ENCODE measurements at places on chromosomes 12 and 14.

DNA sequence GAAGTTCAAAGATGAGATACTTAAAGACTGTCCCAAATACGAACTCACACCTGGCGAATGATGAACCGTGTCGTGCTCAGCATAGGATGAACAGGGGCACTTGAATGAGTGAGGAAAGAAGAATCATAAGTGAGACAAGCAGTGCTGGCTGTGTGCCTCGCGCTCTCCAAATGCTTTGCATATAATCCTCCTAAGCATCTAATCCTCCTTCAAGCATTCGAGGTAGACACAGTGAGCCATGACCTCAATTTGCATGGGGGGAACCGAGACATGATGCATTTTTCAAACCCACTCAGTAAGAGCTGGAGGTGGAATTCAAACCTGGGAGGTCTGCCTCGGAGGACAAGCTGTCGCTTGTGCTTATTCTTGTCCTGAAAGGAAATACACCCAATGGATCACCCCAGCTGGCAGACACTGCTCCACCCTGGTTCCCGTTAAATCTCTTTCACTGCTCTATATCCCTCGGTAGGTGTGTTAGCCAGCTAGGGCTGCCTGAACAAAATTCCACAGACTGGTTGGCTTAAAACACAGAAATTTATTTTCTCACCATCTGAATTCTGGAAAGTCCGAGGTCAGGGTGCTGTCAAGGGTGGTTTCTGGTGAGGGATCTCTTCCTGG is 274.0 kb downstream of the SLC15A4 start:
- no peak for DNase-seq

GRCh38 chr12:65100140-65100539 is 21.0 kb downstream of the WIF1 start:
- DNase-seq: no peak

- DNase-seq: no peak
Measured at GRCh38 chr14:35750202-35750904, 58.7 kb downstream of the RALGAPA1 start.

DNA sequence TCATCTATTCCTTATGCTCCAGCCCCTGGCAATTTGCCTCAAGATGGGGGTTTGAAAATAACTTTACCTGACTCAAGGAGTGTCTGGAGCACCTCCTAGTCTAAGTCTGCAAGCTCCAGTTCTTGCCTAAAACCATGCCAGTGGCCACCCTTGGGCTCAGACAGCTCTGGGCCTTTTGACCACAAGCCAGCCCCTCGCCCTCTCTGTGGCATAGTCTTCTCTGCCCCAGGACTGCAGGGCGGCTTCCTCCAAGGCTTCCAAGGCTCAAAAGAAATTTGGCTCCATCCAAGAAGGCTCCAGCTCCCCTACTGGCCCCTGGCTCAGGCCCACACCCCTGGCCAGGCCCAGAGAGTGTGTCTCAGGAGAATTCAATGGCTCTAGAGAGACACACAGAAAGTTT is 14.8 kb downstream of the ACVRL1 start:
- DNase-seq: no peak

- DNase-seq: no peak
Measured at GRCh38 chr14:23449314-23449713, 13.9 kb upstream of the MYH7 start.

DNA sequence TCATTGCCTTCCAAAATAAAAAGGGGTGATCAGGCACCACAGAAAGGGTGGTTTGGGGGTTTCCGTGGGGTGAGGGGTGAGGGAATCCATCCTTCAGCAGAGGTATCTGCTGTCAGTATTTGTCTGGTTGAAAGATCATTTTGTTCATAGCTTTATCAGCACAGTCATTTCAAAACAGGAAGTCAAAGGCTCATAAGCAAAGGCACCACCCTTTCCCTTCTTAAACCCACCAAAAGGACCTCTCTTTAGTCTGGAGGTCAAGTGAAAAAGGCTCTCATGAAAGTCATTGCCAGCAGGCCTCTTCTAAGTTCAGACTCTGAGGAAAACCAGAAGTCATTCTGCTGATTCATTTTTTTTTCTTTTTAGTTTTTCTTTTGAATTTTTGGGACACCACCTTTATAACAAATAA is 6.2 kb downstream of the CHST11 start:
- no peak for DNase-seq

DNA sequence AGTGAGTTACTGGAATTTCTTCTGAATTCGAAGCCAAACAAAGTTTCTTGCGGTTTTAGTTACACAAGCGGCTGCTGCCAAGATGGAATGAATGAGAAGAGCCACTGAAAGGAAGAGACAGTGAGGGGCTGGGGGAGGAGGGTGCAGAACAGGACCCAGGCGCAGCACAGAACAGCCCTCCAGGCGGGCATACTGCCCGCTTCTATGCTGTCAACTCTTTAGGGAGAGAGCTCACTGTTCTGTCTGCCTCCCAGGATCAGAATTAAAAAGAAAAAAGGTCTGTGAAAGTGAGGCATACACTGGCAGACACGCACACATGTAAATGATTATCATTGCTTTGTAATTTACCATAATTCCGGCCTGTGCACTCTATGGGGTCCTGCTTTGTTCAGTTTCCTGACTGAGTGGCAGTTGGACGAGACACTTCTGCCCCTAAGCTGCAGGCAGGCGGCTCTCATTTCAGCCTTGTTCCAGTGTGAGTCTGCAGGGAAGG is 231.6 kb downstream of the CACNA1C start:
- DNase-seq: peak; percentile 54

GRCh38 chr14:38989922-38990546 is 113.0 kb downstream of the SEC23A start:
- DNase-seq: no peak

DNA sequence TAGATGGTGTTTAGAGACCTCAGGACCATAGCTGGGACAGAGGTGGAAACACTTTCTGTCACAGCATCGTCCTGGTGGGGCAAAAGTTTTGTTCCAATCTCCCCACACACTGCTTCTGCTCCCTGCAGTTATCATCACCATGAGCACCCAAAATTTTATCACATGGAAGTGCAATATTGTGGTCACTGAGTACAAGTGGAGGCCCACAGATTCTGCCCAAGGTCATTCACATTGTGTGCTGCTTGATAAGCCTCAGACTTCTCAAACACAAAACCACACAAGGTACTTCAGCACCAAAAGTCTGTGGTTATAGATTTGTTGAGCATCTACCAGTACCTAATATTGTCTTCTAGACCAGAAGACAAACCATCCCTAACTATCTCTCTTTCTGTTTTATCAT is 554 bp upstream of the KRT77 start:
- DNase-seq: no peak

- no peak for DNase-seq
Measured at GRCh38 chr12:29563636-29564035, 66.2 kb upstream of the OVCH1 start.

- peak; percentile 87 for DNase-seq
Measured at GRCh38 chr12:110917467-110917866, 2.9 kb downstream of the MYL2 start.

DNA sequence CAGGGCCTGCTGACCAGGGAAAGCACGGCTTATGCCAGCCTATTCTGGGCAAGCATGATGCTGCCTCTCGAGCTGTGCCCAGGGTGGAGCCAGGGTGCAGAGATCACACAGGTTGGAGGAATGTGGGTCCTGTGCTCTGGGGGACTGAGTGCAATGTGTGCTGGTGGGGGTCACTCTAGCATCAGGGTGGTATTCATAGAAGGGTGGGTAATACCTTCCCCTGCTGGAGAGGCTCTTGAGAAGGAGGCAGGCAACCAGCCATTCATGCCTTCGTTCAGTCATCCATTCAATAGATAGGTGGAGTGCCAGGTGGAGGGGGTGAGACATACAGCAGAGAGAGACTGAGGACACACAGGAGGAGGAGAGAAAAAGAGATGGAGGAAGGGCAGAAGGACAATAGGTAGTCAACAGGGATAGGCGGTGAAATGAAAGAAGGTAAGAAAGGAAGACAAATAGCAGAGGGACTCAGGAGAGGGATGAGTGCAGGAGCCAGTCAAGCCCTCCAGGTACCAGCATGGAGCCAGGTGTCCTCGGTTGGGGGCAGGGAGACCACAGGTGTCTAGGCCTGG is 5.2 kb upstream of the ZNF385A start:
- no peak for DNase-seq

DNA sequence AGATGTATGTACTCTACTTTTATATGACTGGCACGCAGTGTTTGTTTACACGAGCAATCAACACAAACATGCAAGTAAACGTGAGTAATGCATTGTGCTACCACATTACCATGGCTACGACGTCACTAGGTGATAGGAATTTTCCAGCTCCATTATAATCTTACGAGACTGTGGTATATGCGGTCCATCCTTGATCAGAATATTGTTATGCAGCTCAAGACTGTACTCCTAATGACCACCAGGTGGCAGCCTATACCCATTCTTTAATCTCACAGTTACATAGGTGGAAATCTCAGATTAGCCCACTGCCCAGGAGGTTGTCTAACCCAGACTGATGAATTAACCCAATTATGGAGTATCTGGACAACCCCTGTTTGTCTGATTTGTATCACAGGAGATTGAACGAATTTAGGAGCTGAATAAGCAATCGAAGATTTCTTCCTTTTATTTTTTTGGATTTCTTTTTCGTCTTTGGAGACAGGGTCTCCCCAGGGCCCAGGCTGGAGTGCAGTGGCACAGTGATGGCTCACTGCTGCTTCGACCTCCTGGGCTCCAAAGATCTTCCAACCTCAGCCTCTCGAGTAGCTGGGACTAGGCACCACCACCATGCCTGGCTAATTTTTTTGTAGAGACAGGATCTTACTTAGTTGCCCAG is 8.7 kb upstream of the TESPA1 start:
- DNase-seq: peak; percentile 14

DNA sequence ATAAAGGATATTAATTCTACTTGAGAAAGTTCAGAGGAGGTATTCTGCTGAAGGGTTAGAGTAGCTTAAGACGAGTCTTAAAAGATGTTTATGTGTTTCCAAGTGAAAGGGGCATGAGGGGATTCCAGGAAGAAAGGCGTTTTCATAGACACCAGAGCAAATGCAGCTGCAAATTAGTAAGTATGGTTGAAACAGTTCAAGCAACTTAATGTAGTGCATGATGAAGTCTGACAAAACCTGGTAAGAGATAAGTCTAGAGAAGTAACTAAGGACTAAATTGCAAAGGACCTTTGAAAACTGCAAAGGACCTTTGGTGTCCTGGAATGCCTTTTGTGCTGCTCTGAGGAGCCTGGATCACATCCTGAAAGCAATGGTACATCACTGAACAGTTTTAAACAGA is 11.5 kb downstream of the LUM start:
- no peak for DNase-seq

- DNase-seq: no peak
Measured at GRCh38 chr12:116332705-116333380, 55.4 kb upstream of the MED13L start.

- DNase-seq: no peak
Measured at GRCh38 chr12:74334780-74335179, 202.9 kb upstream of the ATXN7L3B start.

DNA sequence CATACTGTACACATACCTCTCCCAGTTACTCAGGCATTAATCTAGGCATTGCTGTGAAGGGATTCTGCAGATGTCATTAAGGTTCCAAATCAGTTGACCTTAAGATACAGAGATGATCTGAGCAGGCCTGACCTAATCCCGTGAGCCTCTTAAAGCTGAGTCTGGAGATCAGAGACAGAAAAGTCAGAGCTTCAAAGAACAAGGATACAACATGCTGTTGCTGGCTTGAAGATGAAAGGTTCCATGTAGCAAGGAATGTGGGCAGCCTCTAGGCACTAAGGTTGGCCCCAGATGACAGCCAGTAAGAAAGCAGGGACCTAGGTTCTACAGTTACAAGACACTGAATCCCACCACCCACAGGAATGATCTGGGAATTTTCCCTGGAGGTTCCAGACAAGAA is 81.1 kb downstream of the MAP1LC3B2 start:
- DNase-seq: no peak

DNA sequence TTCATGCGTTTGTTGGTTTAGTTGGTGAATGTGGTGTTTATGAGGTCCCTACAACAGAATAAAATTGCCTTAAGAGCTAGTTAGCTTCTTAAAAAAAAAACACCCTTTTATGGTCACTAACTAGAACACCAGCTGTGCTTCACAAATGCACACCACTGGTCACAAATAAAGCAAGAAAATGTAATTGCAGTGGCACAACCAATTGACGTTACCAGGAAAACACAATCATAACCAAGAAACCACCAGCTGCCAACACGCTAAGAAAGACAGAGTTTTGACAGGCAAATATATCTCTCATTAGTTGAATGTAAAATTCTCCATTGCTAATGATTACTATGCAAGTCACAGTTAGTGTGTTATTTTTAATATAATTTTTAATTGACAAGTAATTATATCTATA is 389.9 kb downstream of the ADAMTS20 start:
- DNase-seq: no peak

DNA sequence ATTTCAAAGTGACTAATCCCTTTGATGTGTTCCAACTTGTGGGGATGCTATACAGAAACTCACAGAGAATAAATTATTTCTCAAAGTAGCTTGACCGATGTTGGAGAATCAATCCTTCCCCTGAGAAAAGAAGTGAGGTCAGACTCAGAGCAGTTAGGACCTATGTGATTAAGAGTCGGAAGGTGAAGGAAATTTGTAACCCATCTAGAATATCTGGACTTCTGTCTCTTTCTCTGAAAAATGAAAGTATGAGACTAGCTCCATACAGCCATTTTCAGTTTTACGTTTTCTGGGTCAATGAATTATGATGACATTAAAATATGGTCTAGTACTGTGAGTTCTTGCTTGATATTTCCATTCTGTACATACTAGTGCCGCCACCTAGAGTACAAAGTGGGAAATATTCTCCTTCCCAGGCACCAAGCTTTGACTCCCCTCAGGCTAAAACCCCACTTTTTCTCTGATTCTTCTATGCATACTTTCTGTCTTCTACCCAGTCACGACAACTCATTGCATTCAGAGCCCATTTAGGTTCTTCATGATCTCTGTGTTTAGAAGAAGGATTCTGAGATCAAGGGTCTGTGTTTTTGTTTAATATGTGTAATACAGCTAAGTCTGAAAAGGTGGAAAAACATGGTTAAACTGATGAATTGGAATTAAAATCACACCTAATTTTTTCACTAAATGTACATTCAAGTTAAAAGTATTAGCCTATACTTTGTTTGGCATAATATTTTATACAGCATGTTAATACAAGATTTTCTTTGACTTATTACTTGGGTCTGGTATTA is 6.9 kb upstream of the NTS start:
- peak; percentile 48 for DNase-seq

DNA sequence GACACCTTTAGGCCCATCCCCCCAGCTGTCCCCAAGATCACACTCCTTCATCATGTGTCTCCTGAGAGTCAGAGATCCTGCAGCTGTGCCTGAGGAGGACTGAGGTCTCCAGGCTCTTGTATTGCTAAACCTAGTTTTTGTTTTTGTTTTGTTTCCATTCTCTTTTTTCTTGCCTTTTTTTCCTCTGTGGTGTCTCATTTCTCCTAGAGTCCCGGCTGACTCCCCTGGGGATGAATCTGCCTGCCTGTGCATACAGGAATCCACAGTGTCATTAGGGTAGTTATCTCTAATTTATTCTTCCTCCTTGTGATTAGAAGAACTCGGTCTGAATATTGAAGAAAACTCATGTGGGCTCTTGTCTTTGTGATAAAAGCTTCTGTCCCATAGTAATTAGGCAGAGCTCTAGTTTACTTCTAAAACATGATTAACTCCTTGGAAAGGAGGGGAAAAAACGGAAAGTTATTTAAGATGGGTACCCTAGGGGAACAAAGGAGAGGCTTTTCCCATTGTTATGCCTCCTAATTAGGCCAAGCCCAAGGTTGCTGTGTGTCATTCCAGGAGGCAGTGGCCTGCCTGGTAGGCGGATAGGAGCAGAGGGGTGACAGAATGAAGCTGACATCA is 343.2 kb downstream of the ZFP36L1 start:
- DNase-seq: no peak

- no peak for DNase-seq
Measured at GRCh38 chr14:56268673-56269072, 150.5 kb downstream of the PELI2 start.

GRCh38 chr14:56782711-56783110 is 27.6 kb downstream of the OTX2 start:
- DNase-seq: no peak
